SHP77 (cell line): ENCODE measurements at places on chromosomes 3 and 15.

DNA sequence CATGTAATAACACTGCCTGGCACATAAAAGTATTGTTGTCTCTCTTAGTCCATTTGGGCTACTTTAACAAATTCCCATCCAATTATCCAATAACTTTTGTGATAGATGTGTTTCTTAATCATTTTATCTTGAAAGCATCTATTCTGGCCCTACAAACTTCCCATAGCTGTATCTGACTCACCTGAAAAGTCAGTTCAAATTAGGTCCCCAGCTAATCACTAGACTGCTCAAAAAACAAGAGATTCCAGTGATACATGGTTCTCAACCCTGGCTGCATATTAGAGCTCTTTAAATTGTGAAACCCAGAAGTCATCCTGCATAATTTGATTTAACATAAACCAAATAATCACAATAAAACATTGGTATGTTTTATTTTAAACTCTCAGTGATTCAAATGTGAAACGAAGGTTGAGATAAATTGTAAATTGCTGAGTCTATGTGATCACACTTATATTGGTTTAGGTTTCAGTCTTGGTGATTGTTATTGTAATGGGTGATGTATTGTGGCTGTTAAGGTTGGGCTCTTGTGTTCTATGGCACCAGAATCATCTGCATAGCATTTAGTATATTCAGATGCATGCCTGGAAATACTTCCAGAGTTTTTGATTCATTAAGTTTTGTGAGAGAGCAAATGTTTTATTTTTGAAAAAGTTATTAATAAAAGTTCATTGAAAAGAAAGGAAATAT is 268.9 kb upstream of the KCNMB2 start:
- DNase-seq, result no peak

DNA sequence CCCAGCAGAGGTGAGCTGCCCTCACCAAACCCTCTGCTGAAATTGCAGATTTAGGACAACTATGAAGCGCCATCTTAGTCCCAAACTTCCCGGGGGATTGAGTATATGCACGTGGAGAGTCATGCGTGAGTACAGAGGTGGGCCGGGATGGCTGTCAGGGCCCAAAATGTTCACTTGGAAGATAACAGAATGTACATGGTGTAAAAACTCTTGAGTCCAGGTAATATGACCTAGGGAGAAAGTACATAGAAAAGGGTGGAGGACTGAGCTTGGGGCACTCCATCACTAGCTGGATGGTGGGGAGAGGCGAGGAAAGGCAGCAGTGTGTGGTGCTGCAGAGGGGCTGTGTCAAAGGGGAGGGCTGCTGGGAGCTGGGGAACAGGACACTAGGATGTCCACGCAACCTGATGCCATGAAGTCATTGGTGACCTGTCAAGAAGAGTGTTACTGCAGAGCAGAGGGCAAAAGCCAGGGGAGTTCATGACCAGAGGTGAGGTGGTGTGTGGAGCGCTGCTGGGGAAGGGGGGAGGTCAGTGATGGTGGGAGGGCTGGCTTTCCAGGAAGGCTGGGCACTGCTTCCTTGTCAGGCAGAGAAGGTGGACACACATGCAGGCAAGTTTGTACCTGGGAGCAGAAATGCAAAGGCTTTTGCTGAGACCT is 236.2 kb upstream of the LYSMD4 start:
- DNase-seq, result no peak

DNA sequence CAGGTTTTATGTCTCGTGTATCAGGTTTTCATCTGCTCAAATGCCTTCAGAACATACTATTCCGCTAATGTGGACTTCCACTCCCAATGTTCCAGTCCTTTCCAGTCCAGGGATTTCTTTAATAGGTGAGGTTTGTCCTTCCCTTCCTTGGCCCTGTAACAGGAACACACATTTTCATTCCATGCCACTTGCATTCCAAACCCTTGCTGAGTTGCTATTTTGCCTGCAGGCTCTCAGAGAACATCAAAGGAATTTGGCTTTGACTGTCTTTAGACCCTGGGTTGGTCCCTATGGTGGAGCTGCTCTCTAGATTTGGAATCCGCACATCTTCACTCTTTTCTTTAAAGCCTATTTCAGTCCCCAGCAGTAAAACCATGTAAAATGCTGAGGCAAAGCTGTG is 12.3 kb upstream of the ALCAM start:
- no peak for DNase-seq

GRCh38 chr3:112775011-112775742 is 71.5 kb downstream of the CD200R1L start:
- no peak for DNase-seq

GRCh38 chr15:75063338-75063737 is 39.9 kb downstream of the PPCDC start:
- no peak for DNase-seq

GRCh38 chr3:197007296-197007940 is 22.2 kb downstream of the MELTF start:
- no peak for DNase-seq

DNA sequence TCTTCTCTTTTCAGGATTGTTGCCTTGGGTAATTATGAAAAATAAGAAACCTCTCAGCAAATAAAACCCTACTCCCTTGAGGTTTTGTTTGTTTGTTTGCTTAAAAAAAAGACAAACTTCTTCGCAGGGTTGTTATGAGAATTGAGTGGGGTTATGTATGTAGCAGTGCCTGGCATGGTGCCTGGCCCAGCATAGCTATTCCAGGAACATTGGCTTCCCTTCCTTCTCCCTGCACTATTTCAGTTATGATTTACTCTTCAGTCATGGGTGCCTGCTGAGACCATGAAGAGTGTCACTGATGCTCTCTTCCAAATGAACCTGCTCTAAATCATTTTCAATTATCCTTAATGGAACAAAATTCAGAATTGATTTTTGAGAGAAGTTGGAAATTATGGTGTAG is 283.5 kb upstream of the ROPN1 start:
- DNase-seq, result no peak

- DNase-seq, result no peak
Observed at GRCh38 chr3:102478160-102478559, 43.3 kb downstream of the ZPLD1 start.

GRCh38 chr3:69542805-69543429 is 157.0 kb upstream of the FRMD4B start:
- no peak for DNase-seq

DNA sequence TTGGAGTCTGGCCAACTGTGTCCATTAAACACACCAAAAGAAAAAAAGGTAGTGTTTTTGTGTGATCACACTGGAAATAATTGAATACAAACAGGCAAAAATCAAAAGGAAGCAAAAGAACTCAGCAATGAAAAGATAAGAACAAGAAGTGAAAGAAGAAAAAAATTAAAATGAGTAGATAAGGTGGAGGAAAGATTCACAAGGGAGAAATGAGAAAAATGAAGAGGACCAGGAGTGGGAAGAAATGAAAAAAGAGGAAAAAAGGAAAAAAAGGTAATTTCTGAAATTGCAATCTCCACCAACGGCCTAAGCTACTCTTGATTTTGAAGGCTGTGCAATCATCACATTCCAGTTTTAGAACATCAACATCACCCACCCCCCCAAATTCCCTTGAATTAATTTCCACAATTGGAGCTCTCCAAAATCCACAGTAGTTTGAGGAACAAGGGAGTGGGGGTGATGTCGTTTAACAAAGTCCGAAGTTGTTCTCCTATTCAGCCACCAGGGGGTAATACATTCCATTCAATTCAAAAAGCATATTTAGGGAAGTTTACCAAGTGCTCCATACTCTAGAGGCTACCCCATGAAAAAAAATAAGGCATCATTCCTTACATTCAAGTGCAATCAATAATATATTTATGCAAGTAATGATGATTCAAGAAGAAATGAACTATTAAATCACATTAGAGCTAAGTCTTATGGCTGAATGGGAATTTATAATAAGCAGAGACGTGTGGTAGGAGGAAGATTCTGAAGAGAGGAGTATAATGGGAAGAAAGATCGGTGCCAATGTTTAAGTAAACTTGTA is 37.4 kb downstream of the ZNF860 start:
- peak; percentile 41 for DNase-seq

- no peak for DNase-seq
Observed at GRCh38 chr3:159821736-159822135, 166.9 kb upstream of the IL12A start.

- DNase-seq, result no peak
Observed at GRCh38 chr3:64634417-64634816, 53.4 kb downstream of the ADAMTS9 start.

DNA sequence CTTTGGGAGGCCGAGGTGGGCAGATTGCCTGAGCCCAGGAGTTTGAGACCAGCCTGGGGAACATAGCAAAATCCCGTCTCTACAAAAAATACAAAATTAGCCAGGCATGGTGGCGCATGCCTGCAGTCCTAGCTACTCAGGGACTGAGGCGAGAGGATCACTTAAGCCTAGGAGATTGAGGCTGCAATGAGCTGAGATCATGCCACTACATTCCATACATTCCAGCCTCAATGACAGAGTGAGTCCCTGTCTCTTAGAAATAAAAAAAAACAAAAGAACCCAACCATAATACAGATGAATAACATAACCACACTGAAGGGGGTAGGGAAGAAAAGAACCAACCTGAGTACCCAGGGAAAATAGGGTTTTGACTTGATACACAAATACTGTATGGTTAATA is 19.7 kb upstream of the CGNL1 start:
- no peak for DNase-seq

GRCh38 chr15:85141726-85142125 is 160.1 kb downstream of the PDE8A start:
- no peak for DNase-seq

DNA sequence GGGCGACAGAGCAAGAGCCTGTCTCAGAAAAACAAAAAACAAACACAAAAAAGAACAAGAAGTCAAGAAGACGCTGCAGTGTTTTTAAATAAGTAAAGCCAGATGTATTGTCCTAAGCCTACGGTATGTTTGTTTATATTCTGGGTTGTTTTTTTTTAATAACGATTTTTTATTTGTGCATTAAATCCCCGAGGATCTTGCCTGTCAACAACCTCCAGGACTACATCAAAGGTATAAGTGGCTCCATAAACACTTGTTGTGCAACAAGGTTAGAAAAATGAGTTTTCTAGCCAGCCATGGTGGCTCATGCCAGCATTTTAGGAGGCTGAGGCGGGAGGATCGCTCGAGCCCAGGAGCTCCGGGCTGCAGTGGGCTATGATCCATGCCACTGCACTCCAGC is 26.1 kb downstream of the ITGB5 start:
- no peak for DNase-seq

GRCh38 chr3:71490692-71491091 is 92.8 kb downstream of the FOXP1 start:
- DNase-seq, result no peak

GRCh38 chr3:186073641-186074040 is 35.2 kb downstream of the ETV5 start:
- DNase-seq, result no peak

DNA sequence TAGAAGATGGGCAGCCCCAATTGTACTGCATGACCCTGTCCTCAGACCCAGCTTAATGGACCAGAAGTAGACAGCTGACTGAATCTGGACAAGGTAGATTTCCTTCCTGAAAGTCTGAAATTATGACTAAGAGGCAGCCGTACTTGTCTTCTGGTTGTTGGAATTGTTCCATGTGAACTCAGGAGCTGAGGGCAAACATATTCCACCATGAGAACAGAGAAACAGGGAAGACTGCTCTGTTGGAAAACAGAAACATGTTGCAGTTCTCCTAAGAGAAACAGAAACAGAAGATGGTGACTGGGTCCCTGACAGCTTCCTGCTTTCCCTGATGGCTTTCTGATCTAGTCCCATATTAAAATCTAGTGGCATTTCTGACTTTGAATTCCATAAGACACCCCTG is 24.1 kb downstream of the POPDC2 start:
- no peak for DNase-seq
